ENCODE measurements at places on chromosomes 5 and 9.

DNA sequence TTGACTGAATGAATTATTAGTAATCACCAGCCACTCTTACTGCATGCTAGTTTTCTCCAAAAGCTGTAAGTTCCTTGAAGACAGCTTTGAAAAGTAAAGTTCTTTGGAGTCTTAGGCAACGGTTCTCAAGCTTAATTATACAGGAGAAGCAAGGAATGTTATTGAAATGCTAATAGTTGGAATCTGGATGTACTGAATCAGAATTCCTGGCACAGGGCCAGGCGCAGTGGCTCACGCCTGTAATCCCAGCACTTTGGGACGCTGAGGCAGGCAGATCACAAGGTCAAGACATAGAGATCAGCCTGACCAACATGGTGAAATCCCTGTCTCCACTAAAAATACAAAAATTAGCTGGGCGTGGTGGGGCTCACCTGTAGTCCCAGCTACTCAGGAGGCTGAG is 33.4 kb downstream of the GRIA1 start:
- no peak for DNase-seq

- no peak for DNase-seq
Measured at GRCh38 chr5:64147849-64148441, 17.7 kb upstream of the RNF180 start.

- DNase-seq, result no peak
Measured at GRCh38 chr5:921456-922435, 29.1 kb downstream of the TRIP13 start.

- DNase-seq, result no peak
Measured at GRCh38 chr5:83711982-83712601, 8.6 kb downstream of the HAPLN1 start.

- DNase-seq, result no peak
Measured at GRCh38 chr5:36156619-36157018, 4.7 kb downstream of the SKP2 start.

DNA sequence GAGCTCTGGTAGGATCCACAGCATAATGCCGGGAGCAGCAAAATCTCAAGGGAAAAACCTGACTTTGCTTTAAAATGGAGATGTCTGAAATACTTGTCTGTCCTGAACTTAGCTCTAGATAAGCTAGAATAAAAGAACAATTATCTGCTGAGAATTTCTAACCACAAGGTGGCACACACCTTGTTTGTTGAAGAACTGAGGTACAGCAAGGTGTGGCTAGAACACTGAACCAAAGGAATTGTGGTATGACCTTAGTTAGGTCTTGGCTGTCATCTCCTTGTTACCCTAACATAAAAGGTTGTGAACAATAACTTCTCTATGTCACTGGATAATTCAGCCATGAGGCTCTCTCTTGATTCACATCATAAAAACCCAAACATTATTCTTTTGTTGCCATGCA is 72.3 kb upstream of the ANXA1 start:
- no peak for DNase-seq

- DNase-seq, result no peak
Measured at GRCh38 chr5:21219966-21220365, 1232.0 kb upstream of the CDH18 start.
